ENCODE measurements at places on chromosomes 11 and 22.
A peak's percentile ranks its signal among the peaks of the same experiment; 100 is the strongest.

- DNase-seq: peak; percentile 74
Measured at GRCh38 chr11:94793002-94793401, 24.8 kb downstream of the AMOTL1 start.

DNA sequence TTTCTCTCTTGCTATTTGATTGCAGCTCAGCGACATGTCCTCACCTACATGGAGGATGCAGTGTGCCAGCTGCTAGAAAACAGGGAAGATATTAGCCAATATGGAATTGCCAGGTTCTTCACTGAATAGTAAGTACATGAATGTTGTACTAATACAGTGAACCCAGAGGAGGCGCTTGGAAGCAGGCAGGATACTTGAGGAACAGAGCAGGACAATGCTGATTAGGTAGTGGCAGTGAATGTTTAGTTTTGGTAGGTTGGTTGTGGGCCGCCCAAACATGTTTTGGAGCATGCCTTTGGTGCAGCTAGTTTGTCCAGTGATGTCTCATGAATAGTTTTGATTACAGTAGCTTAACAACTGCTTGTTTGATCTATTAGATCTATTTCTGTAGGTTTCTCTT, 50.6 kb downstream of the CSTPP1 start:
- DNase-seq: no peak

DNA sequence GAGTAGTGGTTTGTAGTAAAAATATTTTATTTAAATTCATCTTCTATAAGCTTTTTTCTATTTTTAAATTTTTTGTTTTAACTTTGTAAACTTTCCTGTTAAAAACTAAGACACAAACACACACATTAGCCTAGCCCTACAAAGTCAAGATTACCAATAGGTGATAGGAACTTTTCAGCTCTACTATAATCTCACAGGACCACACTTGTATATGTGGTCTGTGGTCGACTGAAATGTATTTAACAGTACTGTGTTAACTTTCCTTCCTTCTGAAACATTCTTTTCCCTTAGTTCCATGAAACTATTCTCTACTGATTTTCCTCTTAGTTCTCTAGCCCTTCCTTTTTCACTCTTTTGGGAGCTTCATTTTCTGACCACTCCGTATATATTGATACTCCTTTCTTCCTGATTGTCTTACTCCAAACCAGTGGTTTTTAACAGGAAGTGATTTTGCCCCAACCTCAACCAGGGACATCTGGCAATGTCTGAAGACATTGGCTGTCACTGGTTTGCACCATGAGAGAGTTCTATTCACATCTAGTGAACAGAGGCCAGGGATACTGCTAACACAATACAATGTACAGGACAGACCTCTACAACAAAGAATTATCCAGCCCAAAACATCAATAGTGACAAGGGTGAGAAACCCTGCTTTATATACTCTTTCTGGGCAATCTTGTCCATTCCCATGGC, 8.8 kb downstream of the ZW10 start:
- no peak for DNase-seq

- no peak for DNase-seq
Measured at GRCh38 chr22:39956932-39957664, 3.1 kb upstream of the TMA7B start.

DNA sequence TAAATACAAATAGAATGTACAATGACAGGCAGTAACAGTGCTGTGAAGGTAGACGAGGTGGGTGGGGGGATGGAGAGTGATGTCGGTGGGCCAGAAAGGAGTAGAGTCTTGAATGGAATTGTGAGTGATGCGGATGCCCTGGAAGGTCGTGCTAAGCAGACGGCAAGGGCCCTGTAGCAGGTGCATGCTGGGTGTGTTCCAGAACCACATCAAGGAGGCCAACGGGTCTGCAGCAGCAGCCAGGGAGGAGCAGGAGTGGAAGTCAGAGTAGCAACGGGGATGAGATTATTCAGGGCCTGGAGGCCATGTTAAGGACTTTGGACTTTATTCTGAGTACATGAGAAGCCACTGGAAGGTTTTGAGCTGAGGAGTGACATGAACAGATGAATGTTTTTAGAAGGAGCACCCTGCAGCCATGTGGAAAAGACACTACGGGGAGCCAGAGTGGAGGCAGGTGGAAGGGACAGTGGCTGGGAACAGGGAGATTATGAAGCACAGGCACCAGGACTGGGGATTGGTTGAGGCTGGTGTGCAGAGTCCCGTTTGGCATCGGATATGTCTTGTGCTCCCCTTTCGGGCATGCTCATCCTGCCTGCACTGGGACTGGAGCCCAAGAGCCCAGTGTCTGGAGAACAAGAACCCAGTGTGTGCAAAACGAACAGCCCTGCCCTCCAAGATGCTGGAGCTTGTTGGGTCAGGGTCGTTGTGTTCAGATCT, 74.1 kb downstream of the COMMD9 start:
- no peak for DNase-seq

DNA sequence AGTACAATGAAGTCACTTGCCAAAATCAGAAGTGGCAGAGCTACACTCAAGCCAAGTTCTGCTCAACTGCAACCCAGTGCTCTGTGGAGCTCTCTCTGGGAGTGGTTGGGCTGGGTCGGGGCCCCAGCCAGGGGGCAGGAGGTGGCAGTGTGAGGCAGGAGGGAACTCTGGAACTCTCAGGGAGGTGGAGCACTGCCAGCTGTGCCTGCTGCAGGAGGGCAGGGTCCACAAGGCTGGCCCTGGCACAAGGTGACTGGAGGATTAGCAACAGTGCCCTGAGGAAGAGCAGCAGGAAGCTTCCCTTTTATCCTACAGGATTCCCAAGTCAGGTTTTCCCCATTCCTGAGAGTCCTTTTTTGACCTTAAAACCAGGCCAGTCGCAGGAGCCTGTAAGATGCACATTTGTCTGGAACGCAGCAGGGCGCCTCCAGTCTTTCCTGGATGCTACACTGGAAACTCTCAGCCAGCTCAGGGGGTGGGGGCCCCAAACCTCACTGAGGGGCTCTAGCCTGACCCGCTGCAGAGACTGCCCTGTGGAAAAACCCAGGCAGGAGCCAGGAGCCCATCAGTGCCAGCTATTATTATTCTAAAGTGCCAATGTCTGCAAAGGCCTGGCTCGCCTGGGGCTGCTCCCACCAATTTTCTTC, 31.8 kb downstream of the DKK3 start:
- DNase-seq: peak; percentile 31

DNA sequence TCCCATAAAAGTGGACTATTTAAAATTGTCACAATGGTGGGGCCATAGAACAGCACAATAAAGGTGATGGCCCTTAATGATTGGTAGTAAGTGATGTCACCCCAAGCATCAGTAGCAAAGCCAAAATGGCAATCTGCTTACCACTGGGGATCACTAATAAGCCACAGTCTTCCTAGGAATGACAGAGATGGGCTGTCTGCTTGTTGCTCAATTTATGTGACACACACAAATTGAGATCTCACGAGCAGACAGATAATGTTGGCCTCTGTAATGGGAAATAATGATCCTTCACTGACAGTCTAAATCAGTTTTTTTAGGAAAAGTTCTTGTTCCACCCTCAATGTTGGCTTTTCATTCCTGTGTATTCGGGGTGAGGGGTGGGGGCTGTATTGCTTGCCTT, 515.1 kb downstream of the BRD1 start:
- no peak for DNase-seq

DNA sequence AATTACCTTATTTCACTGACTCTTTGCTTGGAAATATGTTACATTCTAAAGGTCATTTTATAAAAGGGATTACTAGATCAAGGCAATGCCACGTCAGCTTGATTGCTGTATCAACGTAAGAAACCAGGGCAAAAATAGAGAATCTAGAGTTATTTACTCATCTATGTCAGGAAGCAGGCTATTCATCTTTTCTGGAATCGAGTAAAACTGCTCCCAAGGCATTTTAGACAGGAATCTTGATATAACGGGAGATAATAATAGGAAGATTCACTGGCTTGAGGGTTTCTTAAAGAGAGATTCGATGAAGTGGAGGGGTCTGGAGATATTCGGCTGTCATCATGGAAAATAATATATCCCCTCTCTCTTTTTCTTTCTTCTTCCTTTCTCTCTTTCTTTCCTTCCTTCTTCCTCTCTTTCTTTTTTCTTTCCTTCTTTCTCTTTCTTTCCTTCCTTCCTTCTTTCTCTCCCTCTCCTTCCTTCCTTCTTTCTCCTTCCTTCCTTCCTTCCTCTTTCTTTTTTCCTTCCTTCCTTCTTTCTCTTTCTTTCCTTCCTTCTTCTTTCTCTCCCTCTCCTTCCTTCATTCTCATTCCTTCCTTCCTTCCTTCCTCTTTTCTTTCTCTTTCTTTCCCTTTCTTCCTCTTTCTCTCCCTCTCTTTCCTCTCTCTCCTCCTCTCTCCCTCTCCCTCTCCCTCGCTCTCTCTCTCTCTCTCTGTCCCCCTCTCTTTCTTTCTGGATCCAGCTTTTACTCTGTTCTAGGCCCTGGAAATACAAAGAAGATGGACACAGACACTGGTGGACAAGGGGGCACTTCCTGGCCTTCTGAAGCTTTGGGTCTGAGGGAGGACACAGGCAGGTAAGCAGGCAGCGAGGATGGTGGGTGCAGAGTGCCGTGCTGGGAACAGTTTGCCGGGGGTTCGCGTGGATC, 18.1 kb upstream of the RASD2 start:
- no peak for DNase-seq

Data from GM23248 (cell line).